ENCODE measurements at places on chromosomes 2 and 18.

DNA sequence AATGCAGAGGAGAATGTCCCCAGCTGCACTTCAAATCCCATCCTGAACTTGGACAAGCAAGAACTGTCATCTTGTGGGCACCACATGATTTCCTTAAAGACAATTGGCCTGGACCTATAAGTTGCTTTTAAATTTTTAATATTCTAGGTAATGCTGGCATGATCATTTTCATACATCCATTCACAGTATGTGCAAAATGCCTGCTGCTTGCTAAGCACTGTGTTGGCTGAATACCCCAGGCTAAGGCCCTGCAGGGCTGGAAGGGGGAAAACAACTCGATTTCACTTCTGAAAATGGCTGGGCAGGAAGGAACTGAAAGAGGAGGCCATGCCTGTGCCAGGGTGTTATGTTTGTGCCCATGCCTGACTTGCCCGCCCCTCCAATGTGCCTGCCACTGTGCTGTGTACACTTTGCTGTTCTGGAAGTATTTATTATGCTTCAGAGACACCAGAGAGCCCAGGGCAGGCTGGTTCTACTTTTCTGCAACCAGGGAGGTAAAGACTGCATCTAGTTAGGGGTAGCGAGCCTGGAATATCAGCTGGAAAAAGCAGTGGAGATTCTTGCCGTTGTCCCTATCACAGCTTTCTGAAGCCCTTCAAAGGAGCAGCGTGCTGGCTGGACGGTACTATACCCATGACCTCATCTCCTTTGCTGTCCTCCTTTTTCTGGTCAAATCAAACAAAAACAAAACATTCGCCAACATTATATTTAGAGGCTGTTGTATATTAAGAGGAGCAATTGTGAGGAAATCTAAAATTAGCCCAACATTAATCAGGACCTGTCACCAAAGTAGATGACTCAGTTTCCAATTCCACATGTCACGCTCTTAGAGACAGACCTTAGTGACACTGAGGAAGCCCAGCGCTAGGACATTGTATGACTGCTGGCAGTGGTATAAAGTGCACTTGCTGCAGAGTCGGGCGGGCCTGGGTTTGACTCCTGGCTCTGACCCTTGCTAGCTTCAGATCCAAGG is 158.1 kb downstream of the DDX1 start:
- DNase-seq: no peak

DNA sequence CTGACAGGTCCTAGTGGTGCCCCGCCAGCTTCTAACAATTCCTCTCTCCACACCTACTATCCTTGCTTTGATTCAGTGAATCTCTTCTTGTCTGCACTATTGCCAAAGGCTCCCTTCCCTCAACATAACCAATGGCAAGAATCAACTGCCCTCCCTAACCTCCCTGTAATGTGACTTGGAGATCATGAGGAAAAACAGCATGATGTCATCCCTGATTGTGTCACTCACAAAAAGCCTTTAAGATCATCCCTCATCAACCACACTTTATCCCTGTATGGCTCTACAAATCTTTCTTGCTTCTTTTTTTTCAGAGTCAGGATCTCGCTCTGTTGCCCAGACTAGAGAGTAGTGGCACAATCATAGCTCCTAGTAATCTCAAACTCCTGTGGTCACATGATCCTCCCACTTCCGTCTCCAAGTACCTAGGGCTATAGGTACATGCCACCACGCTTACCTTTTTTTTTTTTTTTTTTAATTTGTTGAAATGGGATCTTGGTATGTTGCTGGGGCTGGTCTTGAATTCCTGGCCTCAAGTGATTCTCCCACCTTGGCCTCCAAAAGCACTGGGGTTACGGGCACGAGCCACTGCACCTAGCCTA is 19.7 kb downstream of the SAP130 start:
- DNase-seq: no peak

- no peak for DNase-seq
These were observed 494 bp downstream of the ANKZF1 start for GRCh38 chr2:219230059-219230540.

GRCh38 chr2:240960971-240961876 is 37.2 kb upstream of the SNED1 start:
- DNase-seq: no peak

- DNase-seq: no peak
These were observed 10.1 kb downstream of the SRSF7 start for GRCh38 chr2:38740851-38741731.

- no peak for DNase-seq
These were observed 742 bp downstream of the RRM2 start for GRCh38 chr2:10123281-10123680.

DNA sequence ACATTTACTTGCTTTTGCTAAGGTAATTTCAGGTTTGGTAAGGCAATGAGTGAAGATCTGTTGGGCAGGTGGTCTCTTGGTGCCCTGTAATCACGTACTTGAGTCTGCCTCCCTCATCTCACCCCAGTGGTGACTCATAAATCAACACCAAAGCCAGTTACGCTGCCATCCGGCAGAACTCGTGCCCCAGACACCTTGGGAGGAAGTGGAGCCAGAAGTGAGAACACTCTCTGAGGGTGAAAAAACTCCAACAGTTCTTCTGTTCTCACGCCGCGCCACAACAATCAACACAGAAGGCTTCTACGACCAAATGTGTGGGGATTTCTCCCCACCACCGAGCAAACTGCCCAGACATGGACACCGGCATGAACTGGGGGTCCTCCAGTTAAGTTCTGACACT is 206.2 kb downstream of the ARL4C start:
- peak; percentile 66 for DNase-seq

DNA sequence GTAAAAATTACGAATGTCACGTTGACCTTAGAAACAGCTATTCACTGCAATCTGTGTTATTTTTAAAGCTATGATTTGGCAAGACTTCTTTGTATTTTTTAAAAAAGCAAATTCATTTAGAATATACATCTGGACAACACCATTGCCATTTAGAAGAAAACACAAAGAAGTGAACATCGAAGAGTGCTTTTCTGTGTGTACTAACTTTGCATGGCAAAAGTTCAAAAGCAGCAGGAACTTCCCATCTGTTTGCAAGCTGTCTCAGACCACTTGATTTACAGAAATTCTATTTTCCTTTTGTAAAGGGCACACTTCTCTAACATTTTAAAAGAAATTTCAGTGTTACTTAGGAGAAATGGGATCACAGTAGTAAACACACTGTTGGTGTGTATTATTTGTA is 145.9 kb downstream of the CALCRL start:
- DNase-seq: no peak

DNA sequence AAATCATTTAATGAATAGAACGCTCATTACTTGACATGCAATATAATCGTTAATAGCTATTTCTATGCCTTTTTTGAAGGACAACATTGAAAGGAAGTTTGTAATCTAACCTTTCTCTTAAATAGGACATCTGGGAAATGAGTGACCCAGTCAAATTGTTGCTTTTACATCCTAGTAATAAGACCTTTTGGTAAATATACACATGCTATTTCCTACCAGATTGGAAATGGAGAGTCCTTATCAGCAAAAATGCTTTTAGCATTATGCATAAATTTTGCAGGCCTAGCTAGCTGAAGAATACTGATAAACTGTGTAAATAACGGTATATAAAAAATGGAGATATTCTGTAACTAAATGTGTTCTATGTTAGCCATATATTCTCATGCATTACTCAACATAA is 567.3 kb upstream of the DSEL start:
- no peak for DNase-seq

DNA sequence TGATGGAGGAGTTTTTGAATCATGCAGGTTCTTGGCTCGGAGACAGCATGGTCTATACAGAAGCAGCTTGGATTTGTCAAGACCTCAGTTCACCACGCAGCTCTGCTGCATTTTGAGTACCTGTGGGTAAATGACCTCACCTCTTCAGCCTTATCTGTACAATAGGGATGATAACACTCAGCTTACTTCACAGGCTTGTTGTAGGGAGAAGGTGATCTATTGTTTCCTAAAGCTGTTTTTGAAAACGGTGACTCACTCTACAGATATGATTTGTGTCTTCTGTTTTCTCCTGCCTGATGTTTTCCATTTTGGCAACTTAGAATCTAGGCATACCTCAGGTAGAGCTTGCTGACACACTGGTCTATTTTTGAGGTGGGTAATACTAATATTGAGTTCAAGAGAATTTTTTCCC is 80.3 kb downstream of the FMNL2 start:
- DNase-seq: no peak

DNA sequence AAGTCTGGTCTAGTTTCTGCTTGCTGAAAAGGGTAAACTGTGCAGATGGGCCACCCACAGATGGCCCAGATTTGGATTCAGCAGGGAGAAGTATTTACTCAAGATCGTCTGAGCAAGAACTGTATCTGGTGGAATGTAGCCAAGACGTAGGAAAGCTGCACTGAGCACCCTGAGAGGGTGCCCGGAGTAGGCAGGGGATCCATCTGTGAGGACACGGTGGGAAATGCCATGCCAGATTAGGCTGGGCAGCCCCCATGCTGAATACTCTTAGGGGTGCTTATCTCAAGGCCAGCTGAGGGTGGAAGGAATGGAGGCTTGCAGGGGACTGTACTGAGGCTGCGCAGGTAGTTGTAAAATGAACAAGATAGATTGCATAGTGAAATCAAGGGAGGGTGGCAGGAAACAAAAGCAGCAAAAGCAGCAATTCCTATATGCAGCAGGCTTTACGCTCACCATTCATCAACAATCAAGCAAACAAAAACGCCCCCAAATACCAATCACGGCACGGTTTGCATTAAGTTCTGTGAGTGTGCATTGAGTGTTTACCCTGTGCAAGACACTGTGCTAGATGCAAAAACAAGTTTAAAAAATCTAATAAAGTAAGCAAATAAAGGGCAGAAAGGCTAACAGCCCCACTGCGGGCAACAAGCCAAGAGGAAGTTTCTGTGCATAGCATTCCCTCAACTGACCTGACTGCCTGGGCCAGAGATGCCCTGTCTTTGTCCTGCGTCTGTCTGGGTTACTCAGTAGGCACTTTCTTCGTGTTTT is 32.2 kb upstream of the LPIN2 start:
- DNase-seq: peak; percentile 57

DNA sequence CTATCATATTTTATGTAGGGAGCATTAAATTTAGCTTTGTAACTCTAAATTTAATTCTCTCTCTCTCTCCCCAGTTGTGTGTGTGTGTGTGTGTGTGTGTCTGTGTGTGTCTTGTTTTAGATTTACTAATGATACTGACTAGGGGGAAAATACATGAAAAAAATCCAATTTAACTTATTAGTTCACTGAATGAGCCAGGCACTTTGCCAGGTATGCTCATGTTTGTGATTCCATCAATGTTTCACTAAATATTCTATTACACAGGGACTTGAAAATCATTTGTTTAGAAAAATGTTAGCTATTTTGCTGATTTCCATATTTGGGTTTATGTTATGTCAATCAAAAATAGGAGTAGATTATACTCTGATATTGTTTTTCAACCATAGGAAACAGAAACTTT is 203.7 kb upstream of the ZNF804A start:
- no peak for DNase-seq

- no peak for DNase-seq
These were observed 725 bp downstream of the FBXO48 start for GRCh38 chr2:68466361-68466777.

DNA sequence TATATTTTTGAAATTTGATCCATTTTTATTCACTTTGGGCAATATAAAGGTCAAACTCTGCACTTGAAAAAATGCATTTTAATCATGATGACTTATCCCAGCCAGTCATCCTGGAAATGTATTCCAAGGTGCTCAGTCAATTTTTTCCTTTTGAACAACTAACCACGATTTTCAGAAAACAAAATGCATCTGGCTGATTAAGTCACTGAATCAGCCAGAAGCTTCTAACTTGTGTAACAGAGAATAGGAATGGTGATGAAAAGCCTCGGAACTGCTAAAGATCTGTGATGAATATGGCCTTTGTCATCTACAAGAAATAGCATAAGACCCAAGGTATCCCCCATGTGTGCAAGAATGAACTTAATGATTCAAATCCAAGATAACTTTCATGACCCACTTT is 572.7 kb downstream of the EPHA4 start:
- DNase-seq: no peak

GRCh38 chr2:24410976-24411375 is 50.6 kb upstream of the ITSN2 start:
- no peak for DNase-seq

DNA sequence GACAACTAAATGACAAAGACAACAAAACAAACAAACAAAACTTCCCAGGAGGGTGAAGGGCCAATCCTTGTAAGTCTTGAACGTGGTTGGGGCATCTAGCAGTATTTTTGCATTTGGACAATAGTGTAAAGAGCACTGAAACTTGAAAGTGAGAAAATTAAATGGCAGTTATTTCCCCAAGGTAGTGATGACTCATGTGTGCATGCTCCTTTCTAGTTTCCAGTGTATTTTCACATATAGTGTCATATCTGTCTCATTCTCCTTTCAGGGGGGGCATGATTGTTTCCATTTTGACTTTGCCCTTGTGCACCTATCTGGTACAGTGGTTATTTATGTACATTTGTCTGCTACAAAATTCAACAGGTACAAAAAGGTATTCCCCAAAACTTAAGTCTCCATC is 39.5 kb downstream of the CERS6 start:
- DNase-seq: no peak

DNA sequence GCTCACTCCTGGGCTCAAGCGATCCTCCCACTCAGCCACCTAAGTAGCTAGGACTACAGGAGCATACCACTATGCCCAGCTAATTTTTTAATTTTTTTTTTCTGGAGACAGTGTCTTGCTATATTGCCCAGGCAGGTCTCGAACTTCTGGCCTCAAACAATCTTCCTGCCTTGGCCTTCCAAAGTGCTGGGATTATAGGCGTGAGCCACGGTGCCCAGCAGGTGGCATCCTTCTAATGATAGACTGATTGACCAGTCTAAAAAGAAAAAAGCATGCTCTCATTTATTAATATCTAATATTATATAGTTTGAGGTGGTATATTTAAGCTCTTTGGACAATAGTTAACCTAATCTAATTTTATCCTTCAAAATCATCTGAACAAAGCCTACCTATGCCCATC is 198.6 kb downstream of the CAMKMT start:
- no peak for DNase-seq

DNA sequence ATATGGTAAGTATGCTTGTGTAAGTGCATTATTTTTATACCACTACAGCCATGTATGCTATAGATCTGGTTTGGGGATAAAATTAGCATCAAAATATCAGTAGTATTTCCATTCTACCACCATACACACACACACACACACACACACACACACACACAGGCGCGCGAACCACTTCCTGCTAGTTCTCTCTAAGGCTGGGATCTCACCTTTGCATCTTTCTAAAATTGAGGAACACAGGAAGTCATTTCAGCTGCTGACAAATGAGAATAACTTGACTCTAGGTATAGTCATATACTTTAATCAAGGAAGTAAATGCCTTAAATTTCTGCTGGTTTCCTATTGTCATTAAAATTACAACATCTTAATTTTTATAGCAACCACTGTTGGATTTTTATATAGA is 72.5 kb downstream of the RBM43 start:
- no peak for DNase-seq

DNA sequence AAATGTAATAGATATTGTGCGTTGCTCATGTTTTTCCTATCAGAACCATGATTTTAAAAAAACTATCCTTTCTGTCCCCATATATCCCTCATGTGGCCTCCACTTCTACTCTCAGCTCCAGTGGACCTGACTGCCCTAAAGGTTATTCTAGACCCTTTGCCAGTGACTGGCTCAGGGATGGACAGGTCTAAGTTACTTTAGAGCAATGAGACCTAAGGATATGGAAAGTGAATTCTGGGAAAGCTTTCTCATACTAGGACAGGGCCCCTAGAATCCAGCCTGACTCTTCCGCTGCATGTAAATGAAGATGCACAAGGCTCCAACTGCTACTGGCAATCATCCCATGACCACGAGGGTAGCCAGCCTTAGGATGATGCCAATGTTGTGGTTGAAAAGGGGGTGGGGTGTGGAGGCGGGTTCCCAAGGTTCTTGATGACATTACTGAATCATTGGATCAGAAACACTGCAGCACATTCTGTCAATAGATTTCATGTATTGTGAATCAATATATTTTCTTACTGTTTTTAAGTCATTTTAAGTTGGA is 21.3 kb downstream of the C2orf69 start:
- no peak for DNase-seq

Data from left cardiac atrium (tissue), 4 donors.